ENCODE measurements at places on chromosomes 16 and 17.

- DNase-seq = no peak
Measured at GRCh38 chr16:86222965-86223551, 287.3 kb upstream of the FOXF1 start.

- DNase-seq = no peak
Measured at GRCh38 chr16:73054813-73055482, 7.0 kb upstream of the ZFHX3 start.

- no peak for DNase-seq
Measured at GRCh38 chr17:81228834-81229665, 6.3 kb upstream of the CEP131 start.

DNA sequence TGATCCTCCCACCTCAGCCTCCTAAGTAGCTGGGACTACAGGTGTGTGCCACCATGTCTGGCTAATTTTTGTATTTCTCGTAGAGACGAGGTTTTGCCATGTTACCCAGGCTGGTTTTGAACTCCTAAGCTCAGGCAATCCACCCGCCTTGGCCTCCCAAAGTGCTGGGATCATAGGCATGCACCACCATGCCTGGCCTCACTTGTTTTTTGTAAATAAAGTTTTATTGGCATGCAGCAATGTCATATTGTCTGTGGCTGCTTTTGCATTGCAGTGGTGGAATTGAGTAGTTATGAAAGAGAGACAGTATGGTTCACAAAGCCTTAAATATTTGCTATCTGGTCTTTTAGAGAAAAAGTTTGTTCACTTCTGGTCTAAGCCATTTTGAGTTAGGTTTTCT lies 124.7 kb downstream of the PRKCA start:
- DNase-seq = no peak

- no peak for DNase-seq
Measured at GRCh38 chr17:4999430-5000093, 1.8 kb downstream of the KIF1C start.

- DNase-seq = no peak
Measured at GRCh38 chr16:64397945-64398508, 723.8 kb downstream of the CDH11 start.

GRCh38 chr16:27792486-27793248 lies 242.7 kb downstream of the KATNIP start:
- no peak for DNase-seq

DNA sequence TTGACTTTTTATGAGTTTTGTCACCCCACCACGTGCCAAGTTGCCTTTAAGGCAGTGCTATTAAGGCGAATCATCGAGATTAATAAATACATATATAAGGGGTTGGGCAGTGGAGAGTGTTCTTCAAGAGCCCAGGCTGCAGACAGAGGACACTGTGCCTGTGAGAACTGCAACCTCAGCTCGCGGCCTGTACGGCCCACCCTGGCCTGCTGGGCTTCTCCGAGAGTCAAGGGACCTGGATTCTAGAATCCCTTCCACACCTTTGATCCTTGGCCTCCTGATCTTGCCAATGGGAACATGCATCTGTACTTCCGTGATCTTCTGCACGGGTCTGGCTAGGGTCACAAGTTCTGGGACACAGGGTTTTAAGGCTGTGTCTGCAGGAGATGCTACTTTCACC lies 54.5 kb downstream of the IRX5 start:
- no peak for DNase-seq

All from NCI-H1105 (cell line).